Spinal cord (tissue), 10 donors: ENCODE measurements at places on chromosomes 7 and 10. TPM values are rescaled to one million over a fixed set of nuclear protein-coding genes. Genes with fewer than 3 reads are reported as not detected.

Gene IGFBP1
- total RNA-seq = 0.72 TPM

GRCh38 chr10:6503171-6503570 is 76.9 kb downstream of the PRKCQ start:
- no peak overlapping the region for H3K4me3 ChIP-seq
- no peak overlapping the region for H3K27ac ChIP-seq
- H3K4me1 ChIP-seq = peaks cover 3% of the 10 kb centered on the region
- no peaks in the 10 kb centered on the region for H3K27me3 ChIP-seq
- DNase-seq = no peak

GRCh38 chr10:72162978-72163377 is 52.8 kb upstream of the ANAPC16 start:
- no peak overlapping the region for H3K27ac ChIP-seq
- no peaks in the 10 kb centered on the region for H3K4me1 ChIP-seq
- no peak overlapping the region for H3K4me3 ChIP-seq
- H3K27me3 ChIP-seq = no peaks in the 10 kb centered on the region
- no peak for DNase-seq

- peaks cover 8% of the 10 kb centered on the region for H3K4me1 ChIP-seq
- no peaks in the 10 kb centered on the region for H3K36me3 ChIP-seq
- no peak overlapping the region for H3K4me3 ChIP-seq
- H3K27ac ChIP-seq = no peak overlapping the region
- no peak for DNase-seq
Observed at GRCh38 chr10:128474571-128474970, 348.3 kb upstream of the MKI67 start.

GRCh38 chr7:3153118-3153517 is 109.5 kb upstream of the CARD11 start:
- H3K27me3 ChIP-seq = no peaks in the 10 kb centered on the region
- no peaks in the 10 kb centered on the region for H3K36me3 ChIP-seq
- no peak for DNase-seq
- H3K4me1 ChIP-seq = no peaks in the 10 kb centered on the region
- H3K4me3 ChIP-seq = no peak overlapping the region
